Pulmonary artery endothelial cell (primary cell): ENCODE measurements at places on chromosomes 6 and 20.

- DNase-seq = no peak
Observed at GRCh38 chr20:52845044-52845443, 127.1 kb upstream of the TSHZ2 start.

DNA sequence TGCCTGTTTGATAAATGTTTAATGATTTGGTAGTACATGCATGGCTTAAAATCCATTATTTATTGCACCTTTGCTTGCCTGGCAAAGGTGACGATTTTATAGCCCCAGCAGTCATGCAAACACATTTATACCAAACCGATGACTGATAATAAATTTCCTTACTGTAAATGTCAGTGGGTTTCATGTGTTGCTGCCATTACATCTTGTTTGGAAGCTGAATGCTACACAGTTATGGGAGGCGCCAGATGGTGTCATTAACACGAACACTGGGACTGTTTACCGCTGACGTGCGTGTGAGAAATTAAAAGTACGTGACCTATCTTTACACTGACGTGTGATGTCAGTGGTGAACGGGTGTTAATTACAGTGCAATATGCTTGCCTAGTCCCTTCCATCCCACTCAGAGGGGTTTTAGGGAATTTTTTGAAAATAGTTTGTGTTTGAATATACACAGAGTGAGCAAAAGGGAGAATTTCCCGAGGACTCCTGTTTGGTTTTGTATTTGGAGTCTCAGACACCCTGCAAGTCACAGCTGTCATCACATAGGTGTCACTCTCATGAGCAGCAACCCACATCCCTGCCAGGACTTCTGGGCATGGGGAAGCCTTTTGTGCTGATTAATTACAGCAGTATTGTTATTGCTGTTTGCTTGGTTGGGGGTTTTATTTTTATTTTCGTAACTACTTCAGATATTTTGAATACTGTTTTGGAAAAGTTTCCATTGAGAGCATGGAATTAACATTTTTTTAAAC, 151.8 kb upstream of the INSM1 start:
- DNase-seq = no peak

GRCh38 chr6:16966791-16967469, 134.9 kb upstream of the STMND1 start:
- no peak for DNase-seq

GRCh38 chr6:134870677-134871498, 79.0 kb downstream of the ALDH8A1 start:
- DNase-seq = no peak

GRCh38 chr6:24584382-24584720, 61.6 kb downstream of the KIAA0319 start:
- DNase-seq = no peak

- DNase-seq = no peak
Observed at GRCh38 chr6:32882879-32883250, 28.9 kb downstream of the PSMB9 start.

- DNase-seq = no peak
Observed at GRCh38 chr6:68007717-68008116, 627.4 kb upstream of the ADGRB3 start.

- no peak for DNase-seq
Observed at GRCh38 chr6:36933102-36933501, 21.4 kb upstream of the PI16 start.

- DNase-seq = no peak
Observed at GRCh38 chr20:63121749-63122405, 94.1 kb downstream of the YTHDF1 start.

DNA sequence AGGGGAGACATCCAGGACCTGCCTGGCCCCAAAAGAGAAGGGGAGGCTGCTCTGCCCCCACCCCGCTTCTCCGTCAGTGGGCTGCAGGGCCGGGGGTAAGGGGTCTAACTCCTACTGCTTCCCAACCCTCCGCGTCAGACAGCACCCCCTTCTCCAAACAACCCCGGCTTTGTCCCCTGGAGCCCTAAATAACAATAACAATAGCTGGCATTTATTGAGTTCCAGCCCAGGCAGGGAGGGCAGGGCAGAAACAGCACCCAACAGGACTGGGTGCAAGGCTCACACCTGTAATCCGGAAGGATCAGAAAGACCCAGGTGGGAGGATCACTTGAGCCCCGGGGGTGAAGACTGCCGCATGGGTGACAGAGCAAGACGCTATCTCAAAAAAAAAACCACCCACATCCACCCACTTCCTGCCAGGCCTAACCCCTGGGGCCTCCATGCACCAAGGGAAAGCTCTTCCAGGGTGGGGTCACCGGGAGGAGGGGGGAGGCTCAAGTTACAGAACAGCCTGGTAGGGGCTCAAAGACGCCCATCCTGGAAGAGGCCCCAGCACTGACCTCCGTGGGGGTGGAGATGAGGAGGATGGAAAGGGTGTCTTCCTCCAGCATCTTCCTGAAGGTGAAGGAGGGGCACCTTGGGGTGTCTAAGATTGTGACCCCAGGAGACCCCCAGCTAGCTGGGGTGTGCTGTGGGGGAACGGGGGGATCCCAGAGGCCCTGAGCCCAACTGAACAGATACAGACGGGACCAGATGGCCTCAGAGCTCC, 1.3 kb upstream of the FNDC11 start:
- no peak for DNase-seq

DNA sequence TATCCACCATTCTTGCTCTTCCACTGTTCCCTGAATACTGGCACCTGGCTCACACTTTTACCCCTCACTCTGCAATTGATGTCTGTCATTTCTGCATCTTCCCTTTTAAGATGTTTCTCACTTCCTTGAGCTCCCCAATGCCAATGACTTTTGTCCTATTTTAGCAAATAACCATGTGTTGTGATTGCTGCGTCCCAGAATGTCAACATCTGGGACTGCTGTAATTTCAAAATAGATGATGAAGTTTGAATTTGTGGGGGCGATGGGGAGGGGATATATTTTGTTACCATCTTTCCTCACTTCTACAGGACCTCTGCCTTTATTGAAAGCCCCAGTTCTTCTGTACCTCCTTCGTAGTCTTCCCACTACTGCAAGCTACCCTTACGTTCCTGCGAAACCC, 40.0 kb upstream of the ADGRF5 start:
- no peak for DNase-seq

DNA sequence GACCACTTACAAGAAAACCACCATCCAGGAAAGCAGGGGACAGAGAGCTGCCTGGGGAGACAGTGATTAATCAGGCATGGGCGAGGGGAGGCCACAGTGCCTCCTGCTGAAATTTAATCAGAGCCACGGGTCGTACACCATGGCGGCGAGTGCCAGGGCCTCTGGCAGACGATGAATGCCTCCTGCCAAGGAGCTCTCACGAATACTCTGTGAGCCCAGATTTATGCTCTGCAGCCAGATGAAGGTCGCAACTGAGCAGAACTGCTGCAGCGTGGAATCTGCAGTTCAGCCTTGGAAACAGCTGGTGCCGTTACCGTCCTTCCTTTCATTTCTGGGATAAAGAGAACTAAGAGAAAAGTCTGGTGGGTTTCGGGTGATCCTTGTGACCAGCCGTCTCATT, 85.6 kb downstream of the BFSP1 start:
- DNase-seq = no peak

DNA sequence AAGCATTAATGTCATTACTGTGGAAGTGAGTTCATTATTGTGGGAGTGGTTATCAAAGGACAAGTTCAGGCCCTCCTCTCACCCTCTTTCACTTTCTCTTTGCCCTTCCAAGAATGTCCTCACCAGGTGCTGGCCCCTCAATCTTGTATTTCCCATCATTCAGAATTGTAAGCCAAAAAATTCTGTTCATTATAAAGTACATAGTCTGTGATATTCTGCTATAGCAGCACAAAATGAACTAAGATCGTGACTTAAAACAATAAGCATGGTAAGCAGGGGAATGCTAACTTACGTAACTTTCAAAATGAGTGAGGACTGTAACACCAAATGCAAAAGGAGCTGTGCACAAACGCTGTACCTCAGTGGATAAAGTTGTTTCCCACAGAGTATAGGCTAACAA, 515.7 kb upstream of the BTBD3 start:
- DNase-seq = no peak

DNA sequence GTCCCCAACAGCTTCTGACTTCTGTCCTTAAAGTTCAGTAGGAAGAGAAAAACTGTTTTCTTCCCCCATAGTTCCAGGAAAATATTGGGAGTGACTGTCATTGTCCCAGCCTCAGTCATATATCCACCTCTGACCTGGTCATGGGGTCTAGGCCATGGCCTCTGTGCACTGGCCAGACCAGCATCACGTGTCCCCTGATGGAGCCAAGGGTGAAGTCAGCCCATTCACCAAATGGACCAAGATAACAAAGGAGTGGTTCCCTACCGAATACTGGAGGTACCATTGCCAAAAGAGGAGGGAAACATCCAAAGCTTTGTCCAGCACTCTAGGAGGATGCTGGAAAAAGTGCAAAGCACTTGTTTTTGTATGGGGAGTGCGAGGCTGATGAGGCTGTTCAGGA, 395.4 kb downstream of the TAF4 start:
- DNase-seq = no peak

- no peak for DNase-seq
Observed at GRCh38 chr20:45405571-45406259, 2.4 kb upstream of the DBNDD2 start.

GRCh38 chr6:57421503-57421902, 104.1 kb downstream of the PRIM2 start:
- no peak for DNase-seq

GRCh38 chr6:65468307-65468706, 238.7 kb downstream of the EYS start:
- no peak for DNase-seq

GRCh38 chr20:12829170-12829569, 179.6 kb upstream of the SPTLC3 start:
- DNase-seq = no peak

DNA sequence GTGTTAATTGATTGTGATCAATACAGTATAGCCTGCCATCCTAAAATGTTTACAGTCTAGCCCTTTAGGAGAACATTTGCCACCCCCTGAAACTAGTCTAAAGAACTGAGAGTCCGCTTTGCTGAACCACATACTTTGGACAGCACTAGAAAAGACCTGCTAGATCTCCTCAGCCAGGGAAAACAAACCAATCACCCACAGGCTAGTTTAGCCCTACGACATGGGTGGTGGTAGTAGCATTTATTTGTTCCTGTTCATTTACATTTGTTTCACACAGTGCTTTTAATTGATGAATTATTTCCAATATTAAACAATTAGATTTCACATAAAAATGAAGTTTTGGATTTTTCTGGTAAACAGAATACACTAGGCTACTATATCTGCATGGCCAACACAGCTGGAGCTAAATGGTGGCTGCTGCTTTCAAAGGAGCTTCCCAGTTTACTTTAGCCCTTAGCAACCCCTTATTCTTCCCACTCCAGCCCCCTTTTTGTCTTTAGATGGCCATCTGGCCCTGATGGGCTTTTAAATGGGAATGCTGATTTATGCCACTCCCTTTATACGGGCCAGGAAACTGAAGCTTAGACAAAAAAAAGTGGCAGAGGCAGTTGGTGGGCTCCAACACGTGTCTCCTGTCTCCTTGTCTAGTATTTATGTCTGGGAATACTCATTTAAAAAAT, 72.4 kb downstream of the ADGRG6 start:
- no peak for DNase-seq

DNA sequence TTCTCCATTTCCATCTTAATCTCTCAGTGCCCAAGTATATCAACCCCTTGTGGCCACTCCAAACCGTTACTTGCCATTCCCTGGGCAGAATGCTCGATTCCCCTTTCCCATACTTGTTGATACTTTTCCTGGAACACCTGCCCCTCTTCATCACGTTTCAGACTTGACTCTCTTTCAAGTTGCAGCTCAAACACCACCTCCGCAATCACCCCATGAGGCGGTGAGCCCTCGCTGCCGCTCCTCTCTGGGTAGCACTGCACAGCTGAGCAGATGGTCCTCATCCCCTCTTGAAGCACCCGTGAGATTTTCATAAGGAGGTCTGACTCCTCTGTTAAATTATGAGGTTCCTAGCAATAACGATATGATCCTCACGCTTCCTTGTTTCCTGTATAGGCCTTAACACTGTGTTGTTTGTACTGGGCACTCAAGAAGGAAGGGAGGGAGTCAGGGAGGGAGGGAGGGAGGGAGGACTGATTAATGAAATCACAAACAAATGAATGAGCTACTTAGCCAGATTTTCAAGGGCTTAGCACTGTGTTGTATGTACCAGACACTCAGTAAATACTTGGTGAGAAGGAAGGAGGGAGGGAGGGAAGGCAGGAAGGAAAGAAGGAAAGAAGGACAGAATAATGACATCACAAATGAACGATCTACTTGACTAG, 8.0 kb upstream of the UQCC2 start:
- no peak for DNase-seq

DNA sequence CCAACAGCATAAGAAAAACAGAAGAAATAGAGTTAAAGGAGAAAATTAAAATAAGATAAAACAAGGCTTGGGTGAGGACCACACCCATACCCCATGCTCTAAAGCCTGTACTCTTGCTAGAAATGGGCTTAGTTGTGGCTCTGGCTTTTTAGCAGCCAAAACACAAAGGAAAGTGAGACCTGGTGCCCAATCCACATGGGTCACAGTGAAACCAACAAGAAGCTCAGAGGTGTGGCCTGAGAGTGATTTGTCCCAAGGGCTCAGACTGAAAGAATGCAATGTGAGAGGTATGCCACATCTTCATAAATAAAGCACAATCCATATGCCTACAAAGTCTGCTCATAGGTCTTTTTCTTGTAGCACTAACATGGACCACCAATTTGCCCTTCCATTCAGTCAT, 21.1 kb downstream of the HM13 start:
- no peak for DNase-seq

GRCh38 chr20:53279735-53280134, 307.6 kb downstream of the TSHZ2 start:
- no peak for DNase-seq

- DNase-seq = no peak
Observed at GRCh38 chr6:137882225-137882961, 15.3 kb downstream of the TNFAIP3 start.

DNA sequence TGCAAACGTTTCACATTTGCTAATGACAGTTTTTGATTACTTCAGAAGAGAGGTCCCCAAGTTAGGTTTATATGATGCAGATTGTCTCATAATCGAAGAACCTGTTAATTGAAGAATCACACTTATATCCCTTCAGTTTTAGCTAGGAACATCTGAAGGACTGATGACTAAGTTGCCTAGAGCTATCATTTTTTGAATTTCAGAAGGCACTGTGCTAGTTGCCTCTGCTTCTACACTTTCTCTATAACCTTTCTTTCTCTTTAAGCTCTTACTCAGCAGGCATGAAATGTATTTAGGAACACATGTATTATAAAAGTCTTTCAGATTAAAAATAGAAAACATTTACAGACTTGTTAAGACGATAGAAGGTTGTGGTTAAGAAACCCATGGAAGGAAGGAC, 14.4 kb upstream of the GJE1 start:
- DNase-seq = no peak

DNA sequence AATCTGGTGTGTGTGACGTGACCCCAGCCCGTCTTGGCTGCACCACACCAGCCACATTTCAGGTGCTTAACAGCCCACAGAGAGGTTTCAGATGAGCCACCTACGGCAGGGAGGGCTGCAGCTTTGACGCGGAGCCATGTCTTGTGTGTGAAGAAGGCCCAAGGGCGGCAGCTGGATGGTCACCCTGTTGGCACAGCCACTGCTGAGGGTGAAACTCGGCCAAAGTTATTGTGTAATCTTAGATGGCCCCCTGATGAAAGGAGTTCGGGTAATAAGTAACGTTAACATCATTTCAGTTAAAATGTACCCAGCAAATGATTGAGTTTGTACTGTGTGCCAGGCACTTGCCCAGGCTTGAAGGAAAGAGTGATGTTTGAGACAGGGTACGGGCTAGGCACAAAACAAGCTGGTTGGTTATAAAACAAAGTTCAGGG, 97.2 kb downstream of the SSR1 start:
- DNase-seq = no peak

GRCh38 chr6:80170433-80170832, 64.0 kb downstream of the BCKDHB start:
- DNase-seq = no peak
